Activated CD4-positive, alpha-beta memory T cell treated with anti-CD3 and anti-CD28 coated beads for 36 hours (primary cell): ENCODE measurements at places on chromosomes 1 and 21. TPM values are rescaled to one million over a fixed set of nuclear protein-coding genes. Genes with fewer than 3 reads are reported as not detected.

Gene TMEM79
- 9.1 TPM for total RNA-seq

Gene DBT
- total RNA-seq, result 11.7 TPM

Gene C1orf87
- total RNA-seq, result not detected

Gene SLC2A1
- 67.6 TPM for total RNA-seq

GRCh38 chr1:232333419-232333767 is 296.5 kb downstream of the SIPA1L2 start:
- no peak for DNase-seq

- DNase-seq, result no peak
These were observed 24.5 kb downstream of the NECAP2 start for GRCh38 chr1:16464917-16465625.

- DNase-seq, result no peak
These were observed at the start of gene OR2T12 for GRCh38 chr1:248303324-248303723. Gene OR2T12, minus strand, starts transcription at chr1:248303424. Its CDS starts 7,846 bp downstream, at chr1:248295578.

GRCh38 chr1:119896303-119896702 is at the start of gene ADAM30:
Gene ADAM30, minus strand, starts transcription at chr1:119896515. Its CDS starts 179 bp downstream, at chr1:119896336.
- no peak for DNase-seq
